Bronchial smooth muscle cell (primary cell): ENCODE measurements at places on chromosomes 7 and 10. TPM values are rescaled to one million over a fixed set of nuclear protein-coding genes. Genes with fewer than 3 reads are reported as not detected.

The PPP1R9A gene
- 0.16 and 0.60 TPM in 2 replicates for total RNA-seq

The CCDC3 gene
- total RNA-seq, result 0.16 and 0.17 TPM in 2 replicates

The GIMAP1 gene
- total RNA-seq, result 0.09 TPM in 1 of 2 replicates, not detected in the other

The PLEKHS1 gene
- total RNA-seq, result not detected in 2 replicates

The AKR1C8 gene
- not detected in 2 replicates for total RNA-seq

The GNG11 gene
- total RNA-seq, result 11.2 and 34.5 TPM in 2 replicates

The DLX6 gene
- total RNA-seq, result not detected in 2 replicates

The SLC26A3 gene
- total RNA-seq, result not detected in 2 replicates

The CNPY1 gene
- total RNA-seq, result not detected in 2 replicates

The PUS7 gene
- 5.4 and 5.8 TPM in 2 replicates for total RNA-seq

The ZNF398 gene
- total RNA-seq, result 3.9 and 4.6 TPM in 2 replicates
